Tracheal epithelial cell (primary cell): ENCODE measurements at places on chromosomes 16 and 17. TPM values are rescaled to one million over a fixed set of nuclear protein-coding genes. Genes with fewer than 3 reads are reported as not detected.

KRT32 gene
- total RNA-seq = not detected in 2 replicates

KCNH4 gene
- total RNA-seq = 0.21 TPM in 1 of 2 replicates, not detected in the other

CHD3 gene
- 32.2 and 63.9 TPM in 2 replicates for total RNA-seq

UBFD1 gene
- total RNA-seq = 54.6 and 76.4 TPM in 2 replicates

MYH13 gene
- not detected in 2 replicates for total RNA-seq

PRR29 gene
- not detected in 2 replicates for total RNA-seq

SAMD14 gene
- total RNA-seq = 0.21 and 0.24 TPM in 2 replicates

DNAH17 gene
- total RNA-seq = under 0.01 TPM in 1 of 2 replicates, not detected in the other

TAT gene
- total RNA-seq = under 0.01 TPM in 1 of 2 replicates, not detected in the other

CLEC10A gene
- not detected in 2 replicates for total RNA-seq

GNG13 gene
- total RNA-seq = not detected in 2 replicates

ACSM2A gene
- total RNA-seq = not detected in 2 replicates

GJC1 gene
- total RNA-seq = under 0.01 and 12.3 TPM in 2 replicates
